ENCODE measurements at places on chromosomes 12 and 14.

GRCh38 chr12:16880864-16881285 is 274.9 kb upstream of the LMO3 start:
- DNase-seq: peak; percentile 70

DNA sequence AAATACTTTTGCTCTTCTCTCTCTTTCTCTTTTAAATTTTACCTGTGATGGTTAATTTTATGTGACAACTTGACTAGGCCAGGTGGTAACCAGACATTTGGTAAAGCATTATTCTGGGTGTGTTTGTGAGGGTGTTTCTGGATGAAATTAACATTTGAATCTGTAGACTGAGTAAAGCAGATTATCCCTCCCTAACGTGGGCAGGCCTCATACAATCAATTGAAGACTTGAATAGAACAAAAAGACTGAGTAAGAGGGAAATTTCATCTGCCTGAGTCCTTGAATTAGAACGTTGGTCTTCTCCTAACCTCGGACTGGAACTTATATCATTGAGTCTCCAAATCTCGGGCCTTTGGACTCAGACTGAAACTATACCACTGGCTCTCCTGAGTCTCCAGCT is 182.1 kb downstream of the NELL2 start:
- DNase-seq: no peak

GRCh38 chr12:89691659-89692058 is 17.0 kb downstream of the ATP2B1 start:
- no peak for DNase-seq

- no peak for DNase-seq
Measured at GRCh38 chr12:15899282-15899870, 11.8 kb upstream of the DERA start.

GRCh38 chr14:100715803-100716202 is 10.9 kb upstream of the DLK1 start:
- no peak for DNase-seq

GRCh38 chr14:56153267-56153666 is 35.1 kb downstream of the PELI2 start:
- DNase-seq: no peak

DNA sequence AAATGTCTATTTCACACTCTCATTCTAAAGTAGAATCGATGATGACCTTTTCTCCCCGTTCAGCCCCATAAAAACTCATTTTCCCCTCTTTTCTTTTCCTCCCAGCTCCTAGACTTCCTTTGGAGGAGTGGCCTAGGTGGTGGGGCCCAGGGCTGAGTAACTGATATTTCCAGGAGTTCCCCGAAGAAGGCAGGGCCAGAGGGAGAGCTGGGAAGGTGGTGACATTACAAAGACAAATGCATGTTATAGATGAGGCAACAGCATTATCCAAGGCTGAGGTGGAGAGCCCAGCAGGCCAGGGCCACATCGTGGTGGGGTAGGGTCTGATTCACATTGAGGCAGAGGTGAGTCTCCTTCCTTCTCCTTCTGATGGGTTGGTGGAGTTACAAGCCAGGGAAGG is 22.2 kb upstream of the HDAC7 start:
- no peak for DNase-seq
